ENCODE measurements at places on chromosomes 13 and 19.

GRCh38 chr13:86095351-86095750, 296.1 kb upstream of the SLITRK6 start:
- no peak for DNase-seq

GRCh38 chr13:107124730-107125129, 556.8 kb upstream of the ARGLU1 start:
- no peak for DNase-seq

DNA sequence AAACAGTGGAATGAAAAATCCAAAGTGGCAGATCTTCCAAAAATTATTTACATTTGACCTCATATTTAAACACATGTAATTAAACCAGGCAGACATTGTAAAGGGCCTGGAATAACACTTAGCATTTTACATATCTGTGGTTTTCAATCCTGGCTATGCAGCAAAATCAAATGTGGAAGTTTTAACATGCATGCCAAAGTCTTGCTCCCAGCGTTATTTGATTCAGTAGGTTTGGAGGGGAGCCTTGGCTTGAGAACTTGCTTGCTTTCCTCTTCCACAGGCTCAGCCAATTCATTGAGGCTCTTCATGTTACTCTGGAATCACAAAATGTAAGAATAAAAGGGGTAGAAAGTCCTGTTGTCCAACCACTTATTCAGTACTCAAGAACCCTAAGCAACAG, 42.5 kb upstream of the INTS6 start:
- DNase-seq, result no peak

- DNase-seq, result peak; percentile 85
These were observed 6.1 kb downstream of the SLC35E1 start for GRCh38 chr19:16566161-16566560.

GRCh38 chr19:4806384-4806783, 14.8 kb downstream of the FEM1A start:
- DNase-seq, result no peak

DNA sequence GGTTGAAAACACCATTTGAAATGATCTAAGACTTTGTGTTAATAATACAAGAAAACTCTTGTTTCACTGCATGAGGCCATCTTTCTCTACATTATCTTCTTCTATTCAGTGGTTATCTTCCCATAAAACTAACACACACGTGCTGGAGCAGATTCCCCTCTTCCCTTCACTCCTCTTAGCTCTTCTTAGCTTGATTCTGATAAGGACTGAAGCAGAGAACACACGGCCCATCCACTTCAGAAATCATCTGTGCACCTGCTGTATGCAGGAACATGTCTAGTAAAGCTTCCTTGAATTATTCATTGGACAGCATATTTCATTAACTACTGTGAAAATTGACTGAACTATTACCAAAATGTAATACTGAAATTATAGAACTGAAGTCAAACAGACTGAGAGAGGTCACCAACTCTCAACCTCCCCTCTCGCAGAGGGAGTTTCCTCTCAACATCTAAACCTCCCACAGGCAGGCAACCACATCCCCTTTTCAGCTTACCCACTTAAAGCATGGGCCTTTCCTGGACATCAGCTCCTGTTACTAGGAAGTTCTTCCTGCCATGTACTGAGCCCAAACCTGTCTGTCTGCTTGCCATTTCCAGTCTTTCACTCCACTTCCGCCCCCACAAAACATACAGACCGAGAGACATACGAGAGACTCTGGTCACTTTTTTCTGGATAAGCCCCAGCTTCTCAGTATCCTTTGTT, 113.9 kb downstream of the CRYL1 start:
- no peak for DNase-seq

GRCh38 chr19:16654140-16654539, 5.8 kb downstream of the SMIM7 start:
- no peak for DNase-seq

DNA sequence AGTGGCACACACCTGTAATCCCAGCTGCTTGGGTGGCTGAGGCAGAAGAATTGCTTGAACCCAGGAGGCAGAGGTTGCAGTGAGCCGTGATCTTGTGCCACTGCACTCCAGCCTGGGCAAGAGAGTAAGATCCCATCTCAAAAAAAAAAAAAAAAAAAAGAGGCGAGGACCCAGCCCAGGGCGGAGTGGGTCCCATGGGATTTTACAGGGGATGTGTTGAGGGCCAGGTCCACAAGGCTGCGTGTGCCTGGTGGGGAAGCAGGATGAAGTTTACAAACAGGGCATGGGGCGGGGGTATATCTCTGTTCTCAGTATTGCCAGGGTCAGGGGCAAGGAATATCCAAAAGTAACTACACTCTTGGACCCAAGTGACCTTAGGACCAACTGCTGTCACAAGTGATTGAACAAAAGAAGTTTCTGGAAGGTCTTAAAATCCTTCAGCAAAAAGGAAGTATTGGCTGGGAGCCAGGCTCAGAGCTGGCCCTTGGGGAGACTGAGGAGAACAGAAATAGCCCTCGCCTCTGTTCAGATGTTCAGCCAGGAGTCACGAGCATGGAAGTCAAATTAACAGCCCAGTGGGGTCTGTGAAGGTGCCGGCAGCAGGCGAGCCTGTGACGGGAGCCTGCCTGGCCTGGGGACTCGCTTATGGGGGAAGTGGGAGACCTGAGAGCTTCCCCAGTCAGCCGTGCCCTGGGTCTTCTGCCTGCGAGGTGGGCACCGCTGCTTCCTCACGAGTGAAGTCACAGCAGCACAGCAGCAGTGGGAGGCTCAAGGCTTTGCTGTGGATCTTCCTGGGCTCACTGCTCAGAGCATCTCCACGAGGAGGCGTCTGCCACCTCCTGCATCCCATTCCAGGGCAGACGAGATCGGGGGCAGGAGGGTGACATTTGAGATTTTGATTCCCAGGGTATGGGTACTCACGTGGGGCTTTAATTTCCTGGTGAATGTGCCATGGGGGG, 6.4 kb downstream of the MYO9B start:
- no peak for DNase-seq
